Mesothelial cell of epicardium (in vitro differentiated cells): ENCODE measurements at places on chromosomes 11 and 22. TPM values are rescaled to one million over a fixed set of nuclear protein-coding genes. Genes with fewer than 3 reads are reported as not detected.

The PGA3 gene
- not detected in 3 replicates for total RNA-seq

The SDF2L1 gene
- 19.6 to 22.1 TPM (median 20.2 TPM) in 3 replicates for total RNA-seq

The FJX1 gene
- total RNA-seq, result 70.7 to 73.1 TPM (median 72.8 TPM) in 3 replicates

The NXPE2 gene
- 0.20 to 0.34 TPM (median 0.22 TPM) in 3 replicates for total RNA-seq

The IGSF9B gene
- 4.8 to 7.0 TPM (median 5.8 TPM) in 3 replicates for total RNA-seq

The POTEH gene
- 0.11 TPM in 1 of 3 replicates, not detected in the others for total RNA-seq

The CD248 gene
- total RNA-seq, result 95.2 to 102 TPM (median 97.9 TPM) in 3 replicates

The USH1C gene
- 0.29 to 0.88 TPM (median 0.54 TPM) in 3 replicates for total RNA-seq

The APOBEC3F gene
- total RNA-seq, result 19.0 to 23.8 TPM (median 21.4 TPM) in 3 replicates

The SHISA8 gene
- not detected in 3 replicates for total RNA-seq

The CCDC89 gene
- total RNA-seq, result 1.3 to 2.7 TPM (median 1.5 TPM) in 3 replicates

The OR4A16 gene
- total RNA-seq, result not detected in 3 replicates

The RHOG gene
- 23.8 to 24.7 TPM (median 24.2 TPM) in 3 replicates for total RNA-seq

The OR51B2 gene
- total RNA-seq, result 0.41 to 0.56 TPM in 2 of 3 replicates, not detected in the other

The CALCA gene
- not detected in 3 replicates for total RNA-seq

The LDLRAD3 gene
- 37.9 to 40.7 TPM (median 39.1 TPM) in 3 replicates for total RNA-seq

The CHRM4 gene
- total RNA-seq, result 0.42 to 0.68 TPM (median 0.51 TPM) in 3 replicates

The MIAT gene
- total RNA-seq, result 6.6 to 7.0 TPM (median 6.7 TPM) in 3 replicates

The CSNK2A3 gene
- 1.1 to 2.8 TPM (median 1.9 TPM) in 3 replicates for total RNA-seq

The CAPN5 gene
- total RNA-seq, result 16.1 to 18.3 TPM (median 16.5 TPM) in 3 replicates

The MMP13 gene
- not detected in 3 replicates for total RNA-seq

The HOATZ gene
- not detected in 3 replicates for total RNA-seq

The OR51B5 gene
- total RNA-seq, result 0.89 to 1.2 TPM (median 1.1 TPM) in 3 replicates

The NAP1L4 gene
- total RNA-seq, result 155 to 171 TPM (median 163 TPM) in 3 replicates

The WNT7B gene
- total RNA-seq, result 11.2 to 12.2 TPM (median 12.0 TPM) in 3 replicates

The SCN3B gene
- 0.14 to 0.35 TPM (median 0.22 TPM) in 3 replicates for total RNA-seq

The OR2AT4 gene
- not detected in 3 replicates for total RNA-seq

The IGSF22 gene
- total RNA-seq, result 0.24 to 0.47 TPM (median 0.45 TPM) in 3 replicates

The BIK gene
- 8.0 to 9.9 TPM (median 9.3 TPM) in 3 replicates for total RNA-seq

The ZC3H12C gene
- total RNA-seq, result 16.7 to 17.0 TPM (median 17.0 TPM) in 3 replicates

The UBQLN3 gene
- 0.63 to 1.2 TPM (median 0.71 TPM) in 3 replicates for total RNA-seq

The KCTD17 gene
- total RNA-seq, result 34.9 to 42.2 TPM (median 41.0 TPM) in 3 replicates

The ASPHD2 gene
- 1.9 to 2.6 TPM (median 2.5 TPM) in 3 replicates for total RNA-seq

The PATE4 gene
- not detected in 3 replicates for total RNA-seq

The ZP1 gene
- 0.16 to 0.31 TPM in 2 of 3 replicates, not detected in the other for total RNA-seq

The IFT27 gene
- 56.8 to 59.6 TPM (median 58.6 TPM) in 3 replicates for total RNA-seq

The CASP5 gene
- total RNA-seq, result not detected in 3 replicates

The MOB2 gene
- 27.6 to 31.3 TPM (median 28.1 TPM) in 3 replicates for total RNA-seq

The THY1 gene
- 121 to 127 TPM (median 121 TPM) in 3 replicates for total RNA-seq

The NXPE1 gene
- total RNA-seq, result not detected in 3 replicates

The DGAT2 gene
- 1.3 TPM in 3 replicates for total RNA-seq

The OR51B4 gene
- 0.25 to 0.65 TPM (median 0.47 TPM) in 3 replicates for total RNA-seq

The TMEM179B gene
- total RNA-seq, result 31.3 to 33.9 TPM (median 32.6 TPM) in 3 replicates

The OR10G8 gene
- total RNA-seq, result not detected in 3 replicates

The TYMP gene
- 9.3 to 10.3 TPM (median 9.9 TPM) in 3 replicates for total RNA-seq
